ENCODE measurements at places on chromosomes 1 and 21. TPM values are rescaled to one million over a fixed set of nuclear protein-coding genes. Genes with fewer than 3 reads are reported as not detected.

- no peak for DNase-seq
Observed at GRCh38 chr1:188514917-188515316, 1686.2 kb downstream of the PLA2G4A start.

GRCh38 chr1:221117133-221117532 is 237.9 kb downstream of the HLX start:
- no peak for DNase-seq

DNA sequence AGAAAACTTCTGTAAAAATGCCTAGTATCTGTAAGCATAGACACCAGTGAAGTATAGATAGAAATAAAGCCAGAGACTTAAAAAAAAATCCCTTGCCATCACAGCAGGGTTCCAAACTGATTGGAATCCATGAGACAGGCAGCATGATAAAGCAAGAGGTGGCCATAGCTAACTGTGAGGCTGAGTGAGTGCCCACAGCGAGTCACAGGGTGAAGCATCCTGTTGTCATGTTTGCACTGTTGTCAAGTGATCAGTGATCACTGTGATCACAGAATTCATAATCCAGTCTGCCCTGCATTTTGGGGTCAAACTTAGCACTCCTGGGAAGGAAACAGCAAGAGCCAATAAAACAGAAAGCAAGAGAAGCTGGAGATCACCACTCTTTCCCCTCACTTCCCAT is 33.3 kb downstream of the LRRC8B start:
- no peak for DNase-seq

DNA sequence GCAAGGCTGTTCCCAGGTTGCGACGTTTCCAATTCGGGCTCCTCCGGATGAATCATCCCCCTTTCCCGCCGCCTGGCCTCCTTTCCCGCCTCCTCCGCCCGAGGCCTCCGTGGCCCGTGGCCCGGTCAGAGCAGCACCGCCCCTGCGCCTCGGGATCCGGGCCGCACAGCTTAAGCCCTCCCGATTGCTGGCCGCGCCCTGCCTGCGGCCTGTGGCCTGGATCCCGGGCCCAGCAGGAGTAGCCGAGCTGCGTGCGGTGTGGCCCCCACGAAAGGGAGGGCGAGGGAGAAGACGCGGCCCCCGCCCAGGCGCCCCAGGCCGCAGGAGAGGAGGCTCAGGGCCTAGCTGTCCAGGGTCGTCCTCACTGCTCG is 1.0 kb downstream of the TMEM200B start:
- DNase-seq: no peak

DNA sequence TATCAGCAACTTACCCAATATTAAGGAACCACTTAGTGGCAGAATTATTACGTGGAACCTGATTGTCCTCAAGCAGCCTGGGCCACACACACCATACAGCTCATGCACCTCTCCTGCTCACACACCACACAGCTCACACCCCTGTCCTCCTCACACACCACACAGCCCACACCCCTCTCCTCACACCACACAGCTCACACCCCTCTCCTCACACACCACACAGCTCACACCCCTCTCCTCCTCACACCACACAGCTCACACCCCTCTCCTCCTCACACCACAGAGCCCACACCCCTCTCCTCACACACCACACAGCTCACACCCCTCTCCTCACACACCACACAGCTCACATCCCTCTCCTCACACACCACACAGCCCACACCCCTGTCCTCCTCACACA is 36.8 kb upstream of the LAMC2 start:
- DNase-seq: no peak

KPRP gene
- not detected for total RNA-seq

DNA sequence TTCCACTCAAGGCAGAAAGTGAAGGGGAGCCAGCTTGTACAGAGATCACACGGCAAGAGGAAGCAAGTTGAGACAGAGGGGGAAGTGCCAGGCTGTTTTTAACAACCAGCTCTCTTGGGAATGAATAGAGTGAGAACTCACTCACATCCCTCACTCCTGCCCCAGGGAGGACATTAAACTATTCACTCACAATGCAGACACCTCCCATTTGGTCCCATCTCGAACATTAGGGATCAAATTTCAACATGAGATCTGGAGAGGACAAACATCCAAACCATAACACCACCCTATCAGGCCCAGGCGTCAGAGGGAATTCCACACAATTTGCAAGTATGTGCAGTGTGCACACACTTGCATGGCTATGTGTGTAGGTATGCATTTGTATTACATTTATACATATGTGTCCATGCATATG is 62.7 kb downstream of the DMAP1 start:
- DNase-seq: no peak

DNA sequence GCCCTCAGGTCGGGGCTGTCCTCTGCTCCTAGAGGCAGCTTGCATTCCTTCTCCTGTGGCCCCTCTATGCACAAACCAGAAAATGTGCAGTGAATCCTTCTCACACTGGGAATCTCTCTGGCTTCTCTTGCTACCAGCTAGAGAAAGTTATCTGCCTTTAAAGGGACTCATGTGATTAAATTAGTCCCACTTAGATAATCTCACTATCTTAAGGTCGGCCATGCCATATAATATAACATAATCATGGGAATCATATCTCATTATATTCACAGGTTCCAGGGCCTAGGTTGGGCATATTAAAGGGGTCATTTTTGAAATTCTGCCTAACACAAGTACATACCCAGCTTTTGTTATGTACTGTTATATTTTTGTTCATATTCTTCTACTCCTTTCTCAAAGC is 31.4 kb downstream of the PTGFR start:
- DNase-seq: no peak

DIO1 gene
- total RNA-seq: not detected

GRCh38 chr1:30661311-30661710 is 62.1 kb downstream of the MATN1 start:
- no peak for DNase-seq

DNA sequence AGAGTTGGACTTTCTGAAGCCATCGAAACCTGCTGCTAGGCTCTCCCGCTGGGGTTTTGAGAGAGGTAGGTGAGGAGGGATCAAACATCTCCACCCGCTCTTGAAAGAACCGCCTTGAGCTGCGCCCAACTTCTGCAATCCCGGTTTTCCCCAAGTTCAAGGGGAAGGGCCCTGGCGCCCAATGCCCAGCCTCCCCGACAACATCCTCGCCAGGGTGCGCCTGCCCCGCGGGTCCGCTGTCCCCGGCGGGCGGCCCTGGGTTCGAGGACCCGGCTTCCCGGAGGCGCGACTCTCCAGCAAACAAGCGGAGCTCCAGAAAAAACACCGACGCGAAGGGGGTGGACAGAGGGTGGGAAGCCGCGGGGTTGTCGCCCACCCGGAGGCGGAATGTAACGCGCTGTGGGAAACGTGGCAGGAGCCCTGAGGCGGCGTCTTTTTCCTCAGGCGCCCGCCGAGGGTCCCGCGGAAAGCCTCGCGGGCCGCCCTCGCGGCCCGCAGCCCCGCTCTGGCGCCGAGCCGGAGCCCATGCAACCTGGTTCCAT is 607 bp downstream of the BTG3 start:
- peak; percentile 53 for DNase-seq

GRCh38 chr1:56340977-56341376 is 238.4 kb downstream of the PLPP3 start:
- no peak for DNase-seq

DNA sequence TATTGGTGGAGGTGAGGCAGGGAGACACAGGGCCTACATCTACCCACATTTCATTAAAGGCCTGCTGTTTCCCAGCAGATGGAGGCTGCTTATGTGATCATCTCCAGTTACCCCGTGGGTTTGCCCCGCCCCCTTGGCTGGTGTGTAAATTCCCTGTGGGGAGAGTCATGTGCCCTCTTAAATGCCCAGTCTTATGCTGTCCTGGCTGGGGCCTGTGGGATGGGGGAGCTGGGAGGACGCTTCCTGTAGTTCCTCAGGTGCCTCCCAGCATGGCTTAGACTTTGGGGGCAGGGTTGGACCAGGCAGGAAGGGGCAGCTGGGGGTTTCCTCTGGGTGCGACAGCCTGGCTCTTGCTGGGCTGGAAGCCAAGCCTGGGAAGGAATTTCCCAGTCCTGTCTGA is 15.5 kb upstream of the CITED4 start:
- DNase-seq: no peak

VSIG8 gene
- not detected for total RNA-seq

DNA sequence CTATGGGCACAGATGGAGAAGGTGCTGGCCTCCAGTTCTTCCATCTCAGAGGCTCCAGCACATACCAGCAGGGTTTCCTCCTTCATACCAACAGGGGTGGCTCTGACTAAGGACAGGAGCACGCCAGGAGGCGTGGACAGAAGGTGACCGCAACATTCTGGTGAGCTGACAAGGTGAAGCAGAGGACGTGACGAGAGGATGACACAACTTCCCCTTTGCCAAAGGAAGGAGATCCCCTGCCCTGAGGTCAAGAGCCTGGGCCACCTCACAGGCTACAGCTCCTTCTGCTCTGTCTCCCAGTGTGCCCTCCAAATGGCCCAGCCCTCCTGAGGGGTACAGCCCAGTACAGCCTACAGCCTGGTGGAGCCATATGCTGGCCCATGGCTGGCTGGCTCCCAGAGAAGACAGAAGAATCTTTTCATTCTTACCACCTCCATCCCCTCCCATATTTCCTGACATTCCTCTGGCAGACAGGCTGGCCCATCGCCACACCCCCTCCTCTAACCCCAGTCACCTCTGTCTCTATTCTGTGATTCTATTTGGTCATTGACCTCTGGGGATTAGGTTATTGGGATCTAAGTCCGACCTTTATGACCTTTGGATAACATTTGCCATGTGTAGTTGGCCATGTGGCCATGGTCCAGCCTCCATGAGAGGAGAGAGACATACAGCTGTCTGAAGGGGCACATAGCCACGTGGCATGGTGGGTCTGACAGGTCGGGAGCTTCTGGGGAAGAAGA is 5.1 kb upstream of the LAMB3 start:
- DNase-seq: no peak

PRKAA2 gene
- not detected for total RNA-seq

- DNase-seq: peak; percentile 61
Observed at GRCh38 chr1:109547463-109548320, 723 bp upstream of the GNAI3 start.

GRCh38 chr1:6082430-6082971 is 36.8 kb downstream of the KCNAB2 start:
- no peak for DNase-seq

GRCh38 chr1:174942547-174943255 is 57.0 kb upstream of the CACYBP start:
- no peak for DNase-seq

SPRR2B gene
- not detected for total RNA-seq

GRCh38 chr1:224743608-224744164 is 127.6 kb downstream of the CNIH3 start:
- no peak for DNase-seq

OR10K2 gene
- total RNA-seq: not detected

DNA sequence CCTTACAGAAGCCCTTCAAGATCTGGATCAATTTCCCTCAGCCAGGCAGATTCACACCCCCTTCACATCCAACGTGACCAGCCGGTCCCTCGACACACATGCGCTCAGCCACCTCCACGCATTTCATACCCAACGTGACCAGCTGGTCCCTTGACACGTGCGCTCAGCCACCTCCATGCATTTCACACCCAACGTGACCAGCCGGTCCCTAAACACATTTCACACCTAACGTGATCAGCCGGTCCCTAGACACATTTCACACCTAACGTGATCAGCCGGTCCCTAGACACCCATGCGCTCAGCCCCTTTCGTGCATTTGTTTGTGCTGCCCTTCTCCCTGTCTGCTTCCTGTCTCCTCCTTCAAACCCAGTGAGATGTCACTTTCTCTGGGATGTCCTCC is 8.8 kb upstream of the PAFAH2 start:
- DNase-seq: no peak

TRIM46 gene
- 11.2 TPM for total RNA-seq

DNA sequence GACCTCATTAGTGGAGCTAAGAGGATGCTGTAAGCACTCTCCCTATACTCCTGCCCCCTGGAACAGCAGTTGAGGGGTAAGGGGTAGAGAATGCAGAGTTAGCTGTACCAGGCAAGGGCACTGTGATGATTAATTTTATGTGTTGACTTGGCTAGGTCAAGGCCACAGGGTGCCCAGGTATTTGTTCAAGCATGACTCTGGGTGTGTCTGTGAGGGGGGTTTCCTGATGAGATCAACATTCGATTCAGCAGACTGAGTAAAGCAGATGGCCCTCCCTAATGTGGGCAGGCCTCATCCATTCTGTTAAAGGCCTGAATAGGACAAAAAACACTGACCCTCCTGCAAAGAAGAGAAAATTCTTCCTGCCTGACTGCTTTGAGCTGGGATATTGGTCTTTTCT is 110.8 kb downstream of the KCND3 start:
- no peak for DNase-seq

- DNase-seq: no peak
Observed at GRCh38 chr1:52695627-52696026, 2.5 kb downstream of the COA7 start.

MTARC2 gene
- total RNA-seq: not detected

HFM1 gene
- total RNA-seq: not detected

DNA sequence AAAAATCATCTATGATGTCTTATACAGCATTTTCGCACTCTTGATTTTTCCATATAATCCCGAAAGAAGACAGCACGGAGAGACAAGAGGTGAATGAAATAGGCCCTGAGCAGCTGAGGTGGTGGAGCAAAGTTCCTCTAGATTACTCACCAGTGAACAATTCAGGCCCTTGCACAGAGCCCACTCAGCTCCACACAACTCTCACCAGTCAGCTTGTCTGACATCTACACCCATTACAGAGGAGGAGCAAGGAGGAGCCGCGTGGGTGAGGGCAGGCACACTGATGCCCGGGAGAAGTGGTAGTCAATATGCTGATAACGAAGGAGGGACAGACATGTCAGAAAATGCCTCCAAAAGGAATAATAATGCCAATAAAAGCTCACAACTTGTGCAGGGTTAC is 59.9 kb downstream of the DNM3 start:
- DNase-seq: no peak

GRCh38 chr21:33884376-33885171 is 31.0 kb downstream of the ATP5PO start:
- DNase-seq: no peak

DNA sequence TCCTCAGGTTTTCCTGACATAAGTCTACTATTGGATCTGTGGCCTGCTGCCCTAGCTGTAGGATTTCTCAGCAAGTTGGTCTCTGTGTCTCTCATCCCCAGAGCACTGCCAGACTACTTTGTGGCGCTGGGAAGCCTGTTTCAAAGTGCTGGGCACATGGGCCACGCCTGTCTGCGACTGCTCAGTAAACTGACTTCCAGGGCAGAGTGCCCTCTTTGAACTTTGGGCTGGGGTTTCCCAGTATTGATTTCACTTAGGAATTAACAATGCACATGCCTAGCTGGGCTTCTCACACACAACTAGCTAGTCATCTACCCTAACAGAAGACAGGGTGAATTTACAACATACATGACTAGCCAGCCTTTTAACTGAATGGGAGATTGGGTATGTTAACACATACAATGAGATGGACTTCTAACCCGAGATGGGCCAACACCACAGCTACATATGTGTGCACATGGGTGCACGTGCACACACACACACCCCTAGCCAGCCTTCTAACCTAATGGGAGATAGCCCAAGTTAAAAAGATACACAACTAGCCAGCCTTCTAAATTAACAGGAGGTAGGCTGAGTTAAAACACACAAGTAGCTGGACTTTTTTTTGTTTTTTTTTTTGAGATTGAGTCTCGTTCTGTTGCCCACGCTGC is 6.9 kb upstream of the TRIM17 start:
- DNase-seq: no peak

- no peak for DNase-seq
Observed at GRCh38 chr1:200351425-200351824, 58.4 kb downstream of the ZNF281 start.

GRCh38 chr1:201731142-201731541 is 97.8 kb upstream of the IPO9 start:
- DNase-seq: no peak

KCNA2 gene
- 3.7 TPM for total RNA-seq

All from activated CD8-positive, alpha-beta memory T cell treated with anti-CD3 and anti-CD28 coated beads, Interleukin-2, amount 10 ng/mL, durations not matched to agents 7 days and 5 days (primary cell).